Vagina (tissue), 2 donors: ENCODE measurements at places on chromosomes 6 and 20.

GRCh38 chr6:7794509-7794908, 68.6 kb downstream of the BMP6 start:
- no peak for DNase-seq

DNA sequence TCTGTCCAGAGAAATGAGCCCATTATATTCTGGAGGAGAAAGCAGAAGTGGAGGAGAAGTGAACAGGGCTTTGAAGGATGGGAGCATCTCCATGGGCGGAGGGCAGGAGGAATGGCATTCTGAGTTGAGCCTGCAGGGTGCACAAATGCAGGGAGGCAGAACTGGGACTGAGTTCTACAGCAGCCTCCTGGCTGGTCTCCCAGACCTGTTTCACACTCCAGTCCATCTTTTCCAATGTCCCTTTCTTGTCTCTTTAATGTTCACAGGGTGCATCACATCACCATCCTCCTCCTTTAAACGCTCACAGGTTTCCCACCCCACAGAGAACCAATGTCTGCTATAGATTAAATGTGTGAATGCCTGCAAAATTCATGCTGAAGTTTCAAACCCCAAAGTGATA, 302.9 kb downstream of the PTPRT start:
- no peak for DNase-seq

- DNase-seq, result peak; percentile 93
Measured at GRCh38 chr6:27809939-27810767, 102.0 kb downstream of the OR2B2 start.

- DNase-seq, result no peak
Measured at GRCh38 chr6:106886081-106886843, 88.3 kb downstream of the CD24 start.

- no peak for DNase-seq
Measured at GRCh38 chr20:62707276-62707920, 1.2 kb upstream of the NTSR1 start.

GRCh38 chr20:50200482-50201104, 10.0 kb downstream of the CEBPB start:
- DNase-seq, result no peak

DNA sequence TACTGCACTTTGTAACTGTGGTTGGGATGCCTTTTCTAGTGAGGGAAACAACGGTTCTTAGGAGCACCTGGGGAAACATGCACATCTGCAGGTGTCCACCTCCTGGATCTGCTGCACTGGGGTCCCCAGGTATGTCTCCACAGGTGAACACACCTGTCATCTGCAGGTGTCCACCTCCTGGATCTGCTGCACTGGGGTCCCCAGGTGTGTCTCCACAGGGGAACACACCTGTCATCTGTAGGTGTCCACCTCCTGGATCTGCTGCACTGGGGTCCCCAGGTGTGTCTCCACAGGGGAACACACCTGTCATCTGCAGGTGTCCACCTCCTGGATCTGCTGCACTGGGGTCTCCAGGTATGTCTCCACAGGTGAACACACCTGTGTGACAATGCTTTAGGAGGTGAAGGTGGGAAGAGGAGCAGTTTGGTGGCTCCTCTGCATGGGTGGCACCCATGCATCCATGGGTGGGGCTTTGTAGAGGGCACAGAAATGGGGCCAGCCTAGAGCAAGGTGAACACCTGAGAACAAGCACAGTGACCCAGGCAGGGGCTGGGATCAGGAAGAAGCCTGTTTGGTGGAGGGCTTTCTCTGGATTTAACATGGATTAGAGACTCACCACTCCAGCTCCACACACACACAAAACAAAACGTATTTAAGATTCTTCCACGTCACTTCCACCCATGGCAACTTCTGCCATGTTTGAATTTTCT, 206.0 kb upstream of the CDH4 start:
- no peak for DNase-seq

DNA sequence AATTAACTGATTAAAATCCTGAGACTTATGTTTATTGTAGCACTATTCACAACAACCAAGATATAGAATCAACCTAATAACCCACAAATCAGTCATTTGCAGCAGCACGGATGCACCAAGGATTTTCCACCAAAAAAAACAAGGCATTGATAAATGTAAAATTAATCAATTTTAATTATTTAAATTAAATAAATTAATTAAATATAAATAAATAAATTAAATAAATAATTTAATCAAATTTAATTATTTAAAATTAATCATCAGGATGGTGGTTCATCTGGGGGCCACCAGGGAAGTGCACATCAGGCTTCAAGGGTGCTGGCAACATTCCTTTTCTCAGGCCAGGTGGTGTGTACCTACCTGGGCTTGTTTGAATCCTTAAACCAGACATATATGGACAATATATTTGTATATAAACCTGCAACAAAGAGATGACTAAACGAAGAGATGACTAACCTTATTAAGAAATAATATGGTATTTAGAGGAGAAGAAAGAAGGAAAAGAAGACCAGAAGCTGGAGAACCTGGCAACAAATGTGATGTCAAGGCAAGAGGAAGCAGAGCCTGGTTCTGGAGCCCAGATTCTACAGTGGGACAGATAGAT, 89.2 kb downstream of the CD164 start:
- no peak for DNase-seq

DNA sequence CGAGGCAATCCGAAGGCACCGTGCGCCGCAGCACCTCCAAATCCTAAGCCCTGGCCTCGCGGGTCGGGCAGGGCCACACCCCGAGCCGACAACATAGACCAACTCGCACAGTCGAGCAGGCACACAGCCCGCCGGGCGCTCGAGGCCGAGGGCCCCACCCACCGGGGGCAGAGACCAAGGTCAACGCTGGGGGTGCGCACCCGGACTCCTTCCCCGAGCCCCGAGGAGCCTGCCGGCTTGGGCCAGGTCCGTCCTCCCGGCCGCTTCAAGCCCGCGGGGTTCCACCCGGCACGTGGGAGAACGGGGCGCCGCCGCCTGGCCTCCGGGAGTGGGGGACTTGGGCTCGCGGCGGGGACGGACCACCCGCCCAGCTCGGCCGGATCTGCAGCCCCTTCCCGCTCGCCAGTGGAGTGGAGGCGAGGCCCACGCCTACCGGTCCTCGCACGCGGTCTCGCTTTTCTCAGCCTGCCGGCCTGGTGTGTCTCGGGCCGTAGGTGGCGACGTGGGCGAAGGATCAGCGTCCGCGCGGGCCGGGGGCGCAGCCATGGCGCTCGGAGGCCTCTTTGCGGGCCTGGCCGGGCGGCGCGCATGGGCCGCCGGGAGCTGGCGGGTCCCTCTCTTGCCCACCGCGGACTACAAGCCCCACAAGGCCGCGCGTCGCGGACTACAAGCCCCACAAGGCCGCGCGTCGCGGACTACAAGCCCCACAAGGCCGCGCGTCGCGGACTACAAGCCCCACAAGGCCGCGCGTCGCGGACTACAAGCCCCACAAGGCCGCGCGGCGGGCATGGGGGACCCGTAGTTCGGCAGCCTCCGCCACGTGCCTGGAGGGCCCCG, at the start of gene UCKL1:
Gene UCKL1, minus strand, starts transcription at position 590 of the 837 bp plus-strand sequence. Its CDS starts 44 bp downstream, at position 546.
- no peak for DNase-seq

- no peak for DNase-seq
Measured at GRCh38 chr20:22423190-22423832, 161.1 kb downstream of the FOXA2 start.

DNA sequence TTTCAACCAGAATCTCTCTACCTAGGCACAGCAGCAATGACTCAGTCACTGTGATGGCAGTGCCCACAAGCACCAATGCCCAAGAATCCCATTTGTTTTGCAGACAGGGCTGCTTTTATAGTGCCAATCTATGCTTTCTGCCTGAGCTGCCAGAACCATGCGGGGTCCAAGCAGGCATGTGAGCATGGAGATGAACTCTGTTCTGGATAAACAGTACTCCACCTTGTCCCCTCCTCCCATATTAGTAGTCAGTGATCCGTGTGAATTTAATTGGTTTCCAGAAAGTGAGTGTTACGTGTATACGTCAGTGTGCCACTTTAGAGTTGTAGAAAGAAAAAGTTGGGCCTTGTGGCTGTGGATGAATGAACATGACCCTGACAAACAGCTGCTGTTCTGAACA, 79.4 kb downstream of the SASH1 start:
- DNase-seq, result no peak

GRCh38 chr6:50791900-50792508, 26.7 kb upstream of the TFAP2B start:
- DNase-seq, result no peak

DNA sequence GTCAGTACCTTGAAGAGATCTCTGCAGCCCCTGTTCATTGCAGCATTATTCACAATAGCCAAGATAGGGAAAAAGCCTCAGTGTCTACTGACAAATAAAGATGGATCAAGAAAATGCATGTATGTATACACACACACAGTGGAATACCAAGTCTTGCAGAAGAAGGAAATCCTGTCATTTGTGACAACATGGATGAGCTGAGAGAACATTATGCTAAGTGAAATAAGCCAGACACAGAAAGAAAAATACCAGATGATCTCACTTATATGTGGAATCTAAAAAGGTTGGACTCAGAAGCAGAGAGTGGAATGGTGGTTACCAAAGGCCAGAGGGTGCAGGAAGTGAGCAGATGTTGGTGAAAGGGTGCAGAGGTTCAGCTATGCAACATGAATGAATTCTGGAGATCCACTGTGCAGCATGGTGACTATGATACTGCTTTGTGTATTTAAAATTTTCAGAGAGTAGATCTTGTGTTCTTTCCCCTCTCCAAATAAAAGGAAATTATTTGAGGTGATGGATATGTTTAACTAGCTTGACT, 11.0 kb upstream of the SLC22A1 start:
- DNase-seq, result no peak

GRCh38 chr6:37056439-37057127, 51.1 kb downstream of the FGD2 start:
- DNase-seq, result no peak

DNA sequence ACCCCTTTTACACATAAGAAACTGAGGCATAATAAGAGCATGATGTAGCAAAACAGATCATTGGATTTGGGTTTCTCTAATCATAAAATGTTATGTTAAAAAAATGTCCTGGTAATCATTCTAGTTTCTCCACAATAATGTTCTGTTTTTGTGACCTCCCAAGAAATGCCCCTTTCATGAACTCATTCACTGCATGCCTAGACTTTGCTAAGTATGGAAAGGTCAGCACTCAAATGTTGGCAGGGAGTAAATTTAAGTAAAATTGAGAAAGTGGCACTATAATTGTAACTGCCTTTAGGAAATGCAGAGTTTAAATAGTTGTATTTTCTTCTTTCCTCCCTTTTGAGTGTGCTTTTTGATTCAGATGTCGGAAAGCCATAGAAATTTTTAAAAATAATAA, 48.5 kb upstream of the ID4 start:
- no peak for DNase-seq

GRCh38 chr6:123990376-123990775, 186.7 kb downstream of the NKAIN2 start:
- no peak for DNase-seq

DNA sequence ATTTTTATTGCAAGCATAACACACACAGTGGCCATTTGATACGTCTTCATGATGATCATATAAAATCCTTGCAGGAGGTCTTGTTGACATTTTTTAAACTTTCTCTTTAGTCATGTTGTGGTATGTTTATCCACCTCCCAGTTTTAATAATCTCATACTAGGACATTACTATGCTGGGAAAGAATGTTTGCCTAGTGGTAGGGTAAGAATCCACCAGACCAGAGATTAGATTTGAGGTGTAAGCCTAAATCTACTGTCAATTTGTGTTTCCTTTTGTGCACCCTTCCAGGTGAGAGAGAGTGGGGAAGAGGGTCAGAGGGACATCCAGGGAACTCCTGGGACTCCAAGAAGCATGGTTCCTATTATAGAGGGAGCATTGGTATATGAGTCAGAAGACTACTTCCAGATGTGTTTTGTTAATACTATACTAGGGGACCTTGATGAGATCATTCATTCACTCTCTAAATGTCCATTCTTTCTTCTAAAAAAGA, 298.3 kb upstream of the SASH1 start:
- DNase-seq, result no peak

GRCh38 chr6:28220257-28221133, 4.6 kb upstream of the ZSCAN9 start:
- DNase-seq, result no peak

- no peak for DNase-seq
Measured at GRCh38 chr20:47343007-47343472, 13.5 kb downstream of the ZMYND8 start.

GRCh38 chr20:20297181-20297580, 70.7 kb upstream of the INSM1 start:
- DNase-seq, result no peak

GRCh38 chr6:72416744-72417465, 205.0 kb upstream of the KCNQ5 start:
- no peak for DNase-seq

GRCh38 chr20:51987812-51988211, 185.5 kb upstream of the SALL4 start:
- no peak for DNase-seq

DNA sequence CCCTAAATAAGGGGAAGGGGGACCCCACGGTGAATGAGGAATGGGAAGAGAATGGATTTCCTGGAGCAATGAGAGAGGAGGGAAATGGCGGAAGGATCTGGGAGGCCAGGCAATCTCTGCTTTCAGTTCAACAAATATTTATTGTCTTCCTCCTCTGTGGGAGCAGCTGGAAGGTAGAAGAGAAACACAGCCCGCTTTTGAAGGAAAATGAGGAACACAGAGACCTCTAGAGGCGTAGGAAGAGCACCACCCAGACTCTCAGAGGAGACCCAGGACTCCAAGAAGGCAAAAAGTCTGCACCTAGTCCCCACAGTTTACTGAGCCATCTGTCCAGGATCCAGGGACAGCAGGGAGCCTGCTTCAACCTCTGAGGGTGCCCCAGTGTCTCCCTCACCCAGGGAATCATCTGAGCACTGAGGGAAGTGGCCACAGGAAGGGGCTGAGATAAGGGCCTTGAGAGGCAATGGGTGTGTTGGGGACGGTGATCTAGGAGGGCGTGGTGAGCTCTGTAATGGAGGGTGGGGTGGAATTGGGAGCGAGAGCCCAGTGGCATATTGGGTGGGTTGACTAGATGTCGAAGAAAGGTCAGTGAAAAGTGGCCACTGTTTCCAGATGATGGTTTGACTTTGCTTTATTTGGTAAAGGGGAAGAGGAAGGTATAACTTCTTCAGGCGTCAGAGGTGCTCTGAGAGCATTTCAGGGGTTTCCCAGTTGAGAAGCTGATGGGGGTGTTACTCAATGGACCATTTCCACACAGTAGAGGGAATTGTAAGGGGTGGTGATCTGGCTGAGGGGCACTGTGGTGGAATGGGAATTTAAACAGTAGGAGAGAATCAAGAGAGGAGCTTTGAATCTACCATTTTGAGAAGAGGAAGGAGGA, 610 bp downstream of the PSORS1C1 start:
- DNase-seq, result no peak

- DNase-seq, result no peak
Measured at GRCh38 chr6:139323511-139324300, 31.9 kb upstream of the TXLNB start.

DNA sequence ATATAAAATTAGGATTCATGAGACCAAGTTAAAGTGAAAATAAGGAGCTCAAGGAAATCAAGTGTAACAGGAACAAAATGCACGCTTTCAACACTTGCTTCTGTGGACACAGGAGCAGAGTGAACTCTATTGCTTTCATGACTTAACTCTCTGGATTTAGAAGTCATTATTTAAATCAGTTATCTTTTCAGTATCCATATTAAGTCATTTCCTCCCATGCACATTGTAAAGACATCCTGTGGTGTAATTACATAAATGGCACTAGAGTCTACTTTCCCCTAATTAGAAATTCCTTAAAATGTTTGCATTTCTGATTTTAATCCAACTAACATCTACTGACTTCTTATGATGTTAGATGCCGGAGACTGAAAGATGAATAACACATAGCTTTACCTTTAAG, 88.0 kb downstream of the INSM1 start:
- no peak for DNase-seq
